ENCODE measurements at places on chromosomes 2 and 18.

- no peak for DNase-seq
Observed at GRCh38 chr18:78861116-78861515, 118.5 kb upstream of the SALL3 start.

- DNase-seq: no peak
Observed at GRCh38 chr2:237254369-237254861, 159.5 kb downstream of the COL6A3 start.

GRCh38 chr2:48566592-48567310 is 36.8 kb downstream of the STON1 start:
- no peak for DNase-seq

DNA sequence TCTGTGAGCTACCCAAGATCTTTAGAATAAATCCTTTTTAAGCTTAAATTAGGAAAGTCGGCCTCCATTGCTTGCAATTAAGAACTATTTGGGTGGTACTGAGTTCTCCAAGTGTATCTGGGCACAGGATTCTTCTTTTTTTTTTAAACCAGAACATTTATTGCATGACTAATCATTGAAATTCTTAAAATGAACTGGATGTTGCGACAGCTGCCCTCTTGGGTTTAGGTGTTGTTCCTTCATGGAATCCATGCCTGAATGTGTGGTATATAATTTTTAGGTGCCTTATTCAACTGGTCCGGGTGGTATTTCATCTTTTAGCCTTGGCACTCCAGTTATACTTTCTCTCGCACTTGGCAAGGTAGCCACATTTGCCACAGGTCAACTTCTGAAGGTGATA is 14.5 kb upstream of the KCNK3 start:
- DNase-seq: no peak

DNA sequence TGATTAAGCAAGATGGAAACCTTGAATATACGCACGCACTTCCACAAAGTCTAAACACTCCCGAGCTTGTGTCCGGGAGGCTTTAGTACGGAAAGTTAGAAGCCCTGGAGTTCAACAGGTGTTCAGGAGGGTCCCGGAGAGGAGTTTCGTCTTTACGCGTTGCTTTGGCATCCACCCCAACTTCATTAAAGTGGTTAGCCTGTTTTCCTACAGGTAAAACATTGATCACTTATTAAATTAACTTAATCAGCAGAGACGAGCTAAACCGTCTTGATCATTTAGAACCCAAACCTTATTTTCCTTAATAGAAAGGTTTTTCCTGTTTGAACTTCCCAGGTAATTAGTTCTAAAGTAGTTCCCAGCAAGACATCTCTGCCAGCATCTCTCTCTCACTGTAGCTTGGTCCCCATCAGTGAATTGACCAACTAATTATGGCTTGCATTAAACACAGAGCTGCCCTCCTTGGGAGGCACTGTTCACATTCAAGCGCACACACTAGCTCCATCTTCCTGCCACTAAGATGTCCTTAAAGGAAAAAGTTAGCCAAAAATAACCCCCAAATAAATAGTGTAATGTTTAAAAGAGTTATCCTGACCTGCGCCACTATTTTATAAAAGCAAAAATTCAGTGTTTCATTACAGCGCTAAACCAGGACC is 1.4 kb downstream of the NPAS2 start:
- no peak for DNase-seq

- DNase-seq: no peak
Observed at GRCh38 chr2:42840760-42841159, 48.4 kb upstream of the HAAO start.

DNA sequence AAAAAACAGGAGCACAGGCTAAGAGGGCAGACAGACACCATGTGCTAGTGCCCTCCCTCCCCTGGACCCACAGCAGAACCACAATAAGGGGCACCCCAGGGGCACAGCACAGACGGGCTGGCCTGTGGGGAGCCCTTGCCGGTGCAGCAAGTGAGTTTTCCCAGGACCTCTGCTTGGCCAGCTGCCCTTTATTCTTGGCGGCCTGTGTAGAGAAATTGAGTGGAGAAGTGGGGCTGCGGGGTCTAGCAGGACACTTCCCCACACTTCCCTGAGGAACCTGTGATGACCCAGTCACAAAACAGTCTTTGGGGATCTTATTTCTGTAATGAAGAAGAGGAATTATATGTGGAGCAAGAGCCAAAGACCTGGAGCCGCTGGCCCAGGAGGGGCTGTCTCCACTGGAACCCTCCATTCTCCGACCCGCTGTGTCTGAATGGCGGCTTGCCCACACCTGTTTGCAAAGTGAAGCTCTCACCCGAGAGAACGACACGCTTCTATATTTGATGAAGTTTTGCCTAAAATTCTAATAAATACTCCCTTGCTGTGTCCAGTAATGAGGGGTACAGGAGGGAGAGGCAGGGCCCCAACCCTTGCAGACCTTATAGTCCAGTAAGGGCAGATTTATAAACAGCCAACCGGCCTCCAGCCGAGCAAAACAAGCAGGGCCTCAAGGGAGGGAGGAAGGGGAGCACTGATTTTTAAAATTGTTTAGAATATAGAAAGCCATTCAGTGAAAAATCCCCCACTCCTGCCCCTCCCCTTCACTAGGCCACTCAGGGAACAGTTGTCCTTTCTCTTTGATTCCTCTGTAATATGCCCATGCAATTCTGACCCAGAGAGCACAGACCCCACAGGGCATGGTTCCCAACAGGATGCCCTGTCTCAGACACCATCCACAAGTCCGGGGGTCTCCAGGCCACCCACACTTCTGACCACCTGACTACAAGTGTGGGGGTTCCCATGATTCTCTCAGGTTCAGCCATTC is 44.7 kb upstream of the SNED1 start:
- no peak for DNase-seq

- no peak for DNase-seq
Observed at GRCh38 chr2:144503242-144503641, 16.7 kb downstream of the ZEB2 start.

All from activated CD4-positive, alpha-beta T cell treated with anti-CD3 and anti-CD28 coated beads, Interleukin-2, Interleukin-4, amounts not matched to agents 100 ng/mL and 50 ng/mL, durations not matched to agents 16 hours and 8 hours (primary cell).